Epithelial cell of prostate (primary cell): ENCODE measurements at places on chromosomes 6 and 20.

- no peak for DNase-seq
Measured at GRCh38 chr6:21741221-21742109, 147.9 kb downstream of the SOX4 start.

DNA sequence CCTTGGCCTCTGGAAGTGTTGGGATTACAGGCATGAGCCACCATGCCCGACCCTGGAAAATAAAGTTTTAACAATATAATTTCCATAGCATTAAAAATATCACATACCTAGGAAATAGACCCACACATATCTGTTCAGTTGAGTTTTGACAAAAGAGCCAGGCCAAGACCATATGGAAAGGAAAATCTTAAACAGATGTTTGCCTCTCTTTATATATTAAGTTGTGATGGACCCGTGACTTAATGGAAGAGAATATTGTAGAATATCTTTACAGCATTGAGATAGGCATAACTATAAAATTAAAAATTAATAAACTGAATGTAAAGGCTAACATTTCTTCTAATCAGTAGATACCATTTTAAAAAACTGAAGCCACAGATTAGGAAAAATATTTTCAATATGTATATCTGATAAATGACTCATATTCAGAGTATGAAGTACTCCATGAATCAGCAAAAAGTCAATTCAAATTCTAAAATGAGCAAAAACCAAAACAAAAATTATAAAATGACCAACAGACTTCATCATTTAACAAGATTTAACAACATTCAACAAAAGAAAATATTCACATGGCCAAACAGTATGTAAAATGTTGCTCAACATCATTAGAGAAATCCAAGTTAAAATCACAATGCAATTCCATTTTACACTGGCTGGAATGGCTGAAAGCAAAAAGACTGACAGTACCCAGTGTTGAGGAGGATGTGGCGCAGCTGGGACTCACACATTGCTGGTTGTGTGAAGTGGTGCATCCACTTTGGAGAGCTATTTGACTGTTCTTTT, 43.3 kb downstream of the GTF2H5 start:
- no peak for DNase-seq

DNA sequence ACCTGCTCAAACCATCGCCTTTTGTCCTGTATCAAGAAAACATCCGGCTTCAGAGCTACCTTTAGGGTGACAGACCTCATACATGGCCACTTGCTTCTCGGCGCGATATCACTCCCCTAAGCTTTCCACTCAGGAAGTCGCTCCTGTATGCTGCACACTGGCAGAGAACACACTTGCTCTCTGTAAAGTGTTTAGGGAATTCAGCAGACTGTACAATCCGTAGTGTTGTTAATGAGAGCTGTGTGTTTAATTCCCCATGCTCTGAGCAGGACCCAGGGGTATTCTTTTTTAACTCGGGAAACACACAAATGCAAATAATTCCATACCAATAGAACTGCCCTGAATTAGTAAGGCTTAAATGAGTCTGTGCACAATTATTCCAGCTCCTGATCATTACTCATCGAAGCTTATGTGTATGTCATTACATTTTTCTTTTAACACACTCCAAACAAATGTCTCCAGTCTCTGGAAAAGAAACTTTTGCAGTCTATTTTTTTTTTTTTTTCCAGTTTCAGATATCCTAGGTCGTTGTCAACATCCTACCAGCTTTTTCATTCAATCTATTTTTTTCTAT, 338.7 kb upstream of the ARID1B start:
- DNase-seq, result no peak

- no peak for DNase-seq
Measured at GRCh38 chr6:5851261-5851757, 155.4 kb downstream of the NRN1 start.

DNA sequence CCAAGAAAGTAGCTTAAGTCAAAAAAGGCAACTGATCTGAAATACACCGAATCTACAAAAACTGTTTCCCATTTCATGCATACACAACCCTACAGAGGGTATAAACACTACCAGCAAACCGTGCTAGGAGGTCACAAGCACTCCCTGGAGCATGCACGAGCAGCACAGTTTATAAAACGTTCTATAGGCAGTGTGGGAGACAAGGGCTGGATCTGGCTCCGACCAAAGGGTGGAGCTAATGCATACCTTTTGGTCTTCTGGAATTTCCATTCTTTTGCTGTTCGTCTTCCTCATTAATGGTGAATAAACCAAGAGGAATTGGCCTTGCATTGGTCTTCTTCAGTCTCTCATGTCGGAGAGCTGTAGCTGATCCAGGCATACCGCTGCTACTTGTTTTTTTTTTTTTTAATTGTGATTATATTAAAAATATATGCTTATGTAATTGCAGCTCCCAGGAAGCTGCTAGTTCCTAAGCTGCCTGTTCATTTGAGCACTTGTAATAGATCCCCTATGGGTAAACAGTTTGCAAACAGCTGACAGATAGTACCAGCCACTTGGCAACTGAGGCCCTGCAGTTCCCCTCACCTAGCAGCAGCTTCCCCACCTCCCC, 24.5 kb downstream of the MAP7 start:
- no peak for DNase-seq

GRCh38 chr6:11370191-11371018, 137.9 kb upstream of the NEDD9 start:
- no peak for DNase-seq

- no peak for DNase-seq
Measured at GRCh38 chr20:49892260-49892659, 23.1 kb downstream of the SPATA2 start.
